WTC11 (cell line): ENCODE measurements at places on chromosomes 1 and 21. TPM values are rescaled to one million over a fixed set of nuclear protein-coding genes. Genes with fewer than 3 reads are reported as not detected.

- DNase-seq = peak; percentile 38
- H3K4me1 ChIP-seq = peaks cover 14% of the 10 kb centered on the region
- H3K36me3 ChIP-seq = no peaks in the 10 kb centered on the region
- H3K4me3 ChIP-seq = no peak overlapping the region
These were observed 27.9 kb upstream of the HJV start for GRCh38 chr1:146049436-146049835.

- H3K4me3 ChIP-seq = no peak overlapping the region
- peak overlapping the region; percentile 76 for H3K27ac ChIP-seq
- peaks cover 4% of the 10 kb centered on the region for H3K4me1 ChIP-seq
- no peaks in the 10 kb centered on the region; the same call in 1 of the 2 replicates for H3K27me3 ChIP-seq
- H3K36me3 ChIP-seq = no peaks in the 10 kb centered on the region
These were observed 16.4 kb upstream of the C1orf159 start for GRCh38 chr1:1132042-1132950.

- peaks cover 2% of the 10 kb centered on the region for H3K4me1 ChIP-seq
- H3K27me3 ChIP-seq = peaks cover 13% of the 10 kb centered on the region
- H3K36me3 ChIP-seq = peaks cover 13% of the 10 kb centered on the region; the same call in 1 of the 2 replicates
- no peak overlapping the region for H3K27ac ChIP-seq
- no peak for DNase-seq
- H3K4me3 ChIP-seq = no peak overlapping the region
These were observed 13.4 kb upstream of the LRRC47 start for GRCh38 chr1:3809680-3810079.

DNA sequence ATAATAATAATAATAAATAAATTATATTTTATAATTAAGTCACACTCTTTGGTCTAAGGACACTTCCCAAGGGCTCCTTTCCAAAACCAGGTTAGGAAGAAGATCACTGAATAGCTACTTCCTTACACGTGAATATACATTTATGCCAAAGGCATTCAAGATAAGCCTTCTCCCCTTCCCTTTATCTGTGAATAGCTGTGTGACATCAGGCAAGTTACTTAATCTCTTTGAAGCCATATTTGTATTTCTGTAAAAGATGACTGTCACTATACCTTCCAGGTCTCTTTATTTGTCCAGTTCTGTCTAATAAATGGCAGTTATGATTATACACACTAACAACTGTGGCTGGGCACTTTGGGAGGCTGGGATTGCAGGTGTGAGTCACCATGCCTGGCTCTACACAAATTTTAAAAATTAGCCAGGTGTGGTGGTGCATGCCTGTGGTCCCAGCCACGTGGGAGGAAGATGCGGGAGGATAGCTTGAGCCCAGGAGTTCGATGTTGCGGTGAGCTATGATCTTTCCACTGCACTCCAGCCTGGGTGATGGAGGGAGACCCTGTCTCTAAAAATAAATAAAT, 5.5 kb upstream of the RNF11 start:
- peaks cover 16% of the 10 kb centered on the region for H3K4me1 ChIP-seq
- no peak for DNase-seq
- H3K27me3 ChIP-seq = peaks cover 12% of the 10 kb centered on the region
- no peaks in the 10 kb centered on the region for H3K36me3 ChIP-seq
- no peak overlapping the region for H3K4me3 ChIP-seq
- H3K27ac ChIP-seq = no peak overlapping the region

GRCh38 chr1:203649551-203649998, 22.9 kb downstream of the ATP2B4 start:
- peaks cover 10% of the 10 kb centered on the region for H3K4me1 ChIP-seq
- no peaks in the 10 kb centered on the region; the same call in 1 of the 2 replicates for H3K27me3 ChIP-seq
- no peak for DNase-seq
- peak overlapping the region; percentile 90; the same call in 1 of the 2 replicates for H3K27ac ChIP-seq
- no peaks in the 10 kb centered on the region for H3K36me3 ChIP-seq

GRCh38 chr1:203768256-203768655, 3.3 kb downstream of the LAX1 start:
- no peaks in the 10 kb centered on the region for H3K27me3 ChIP-seq

DNA sequence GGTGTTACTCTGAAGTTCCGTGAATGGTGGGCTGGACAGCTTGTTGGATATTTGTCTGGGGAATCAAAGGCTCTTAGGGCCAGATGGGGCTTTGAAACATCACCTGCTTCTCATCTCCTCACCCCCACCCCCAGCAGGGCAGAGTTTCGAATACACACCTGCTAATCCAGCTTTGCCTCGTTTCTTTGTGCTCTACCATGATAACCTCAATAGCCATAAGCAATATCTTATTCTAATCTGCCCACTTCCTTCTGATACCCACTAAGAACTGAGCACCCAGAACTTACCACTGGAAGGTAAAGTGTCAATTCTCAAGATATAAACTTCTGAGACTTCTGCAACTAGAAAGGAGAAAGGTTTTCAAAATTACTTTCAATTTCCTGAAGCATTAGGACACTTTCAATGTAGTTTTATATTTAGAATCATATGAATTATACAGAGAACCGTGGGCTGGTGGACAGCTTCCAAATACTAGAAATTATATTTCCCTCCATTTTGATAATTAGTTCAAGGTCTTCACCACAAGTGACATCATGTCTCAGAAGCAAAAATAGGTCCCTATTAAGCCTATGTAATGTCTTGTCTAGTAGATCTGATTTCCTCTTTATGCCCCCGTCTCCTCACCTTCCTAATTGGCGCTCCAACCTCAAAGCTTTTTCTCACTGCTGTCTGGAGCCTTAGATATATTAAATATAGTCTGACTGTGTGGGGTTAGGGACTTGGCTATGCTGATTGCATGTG, 64.4 kb upstream of the NEK2 start:
- H3K4me3 ChIP-seq = no peak overlapping the region
- no peaks in the 10 kb centered on the region for H3K27me3 ChIP-seq
- H3K36me3 ChIP-seq = no peaks in the 10 kb centered on the region
- H3K27ac ChIP-seq = no peak overlapping the region
- DNase-seq = no peak
- H3K4me1 ChIP-seq = peaks cover 14% of the 10 kb centered on the region

GRCh38 chr21:32412162-32413014, at the start of gene EVA1C:
Gene EVA1C (plus strand): TSS chr21:32412706. CDS start chr21:32412854, 148 bp downstream.
- H3K4me1 ChIP-seq = peaks cover 33% of the 10 kb centered on the region

- H3K4me1 ChIP-seq = peaks cover 27% of the 10 kb centered on the region
- H3K36me3 ChIP-seq = peaks cover 11% of the 10 kb centered on the region
- no peak overlapping the region for H3K4me3 ChIP-seq
- DNase-seq = no peak
- no peaks in the 10 kb centered on the region; the same call in 1 of the 2 replicates for H3K27me3 ChIP-seq
- H3K27ac ChIP-seq = no peak overlapping the region
These were observed 131.4 kb downstream of the IER5 start for GRCh38 chr1:181219938-181220337.

- peaks cover 30% of the 10 kb centered on the region for H3K36me3 ChIP-seq
- peak; percentile 19 for DNase-seq
- peak overlapping the region; percentile 99 for H3K4me3 ChIP-seq
- peaks cover 5% of the 10 kb centered on the region for H3K4me1 ChIP-seq
- peaks cover 3% of the 10 kb centered on the region; the same call in 1 of the 2 replicates for H3K27me3 ChIP-seq
These were observed 844 bp downstream of the ZMYM6 start for GRCh38 chr1:35030756-35031446.

The FLAD1 gene
- total RNA-seq = 71.1 to 88.3 TPM (median 71.2 TPM) in 3 replicates

The PADI4 gene
- 0.26 to 0.39 TPM (median 0.27 TPM) in 3 replicates for total RNA-seq

The DDR2 gene
- 0.34 to 0.85 TPM (median 0.46 TPM) in 3 replicates for total RNA-seq

The CD53 gene
- 1.4 to 1.8 TPM (median 1.6 TPM) in 3 replicates for total RNA-seq

The EVA1C gene
- 2.3 to 3.6 TPM (median 3.1 TPM) in 3 replicates for total RNA-seq
